ENCODE measurements at places on chromosomes 2 and 18.

- no peak for DNase-seq
These were observed 128.8 kb upstream of the TRIB2 start for GRCh38 chr2:12587729-12588522.

DNA sequence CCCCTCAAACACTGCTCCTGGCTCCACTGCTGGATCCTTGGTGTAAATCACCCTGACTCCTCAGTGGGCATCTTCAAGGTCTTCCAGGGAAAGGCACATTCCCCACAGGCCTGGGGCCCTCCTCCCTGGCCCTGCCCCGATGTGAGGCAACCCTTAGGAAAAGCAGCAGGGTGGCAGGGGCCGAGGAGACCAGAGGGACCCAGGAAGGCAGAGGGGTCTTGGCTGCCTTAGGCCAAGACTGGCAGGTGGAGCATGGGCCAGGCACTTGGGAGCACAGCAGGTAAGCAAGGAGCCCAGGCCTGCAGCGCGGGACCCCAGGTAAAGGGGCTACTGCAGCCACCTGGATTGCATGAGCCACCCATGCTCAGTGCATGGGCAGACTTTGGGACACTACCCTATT, 96.9 kb downstream of the GYPC start:
- DNase-seq = no peak

DNA sequence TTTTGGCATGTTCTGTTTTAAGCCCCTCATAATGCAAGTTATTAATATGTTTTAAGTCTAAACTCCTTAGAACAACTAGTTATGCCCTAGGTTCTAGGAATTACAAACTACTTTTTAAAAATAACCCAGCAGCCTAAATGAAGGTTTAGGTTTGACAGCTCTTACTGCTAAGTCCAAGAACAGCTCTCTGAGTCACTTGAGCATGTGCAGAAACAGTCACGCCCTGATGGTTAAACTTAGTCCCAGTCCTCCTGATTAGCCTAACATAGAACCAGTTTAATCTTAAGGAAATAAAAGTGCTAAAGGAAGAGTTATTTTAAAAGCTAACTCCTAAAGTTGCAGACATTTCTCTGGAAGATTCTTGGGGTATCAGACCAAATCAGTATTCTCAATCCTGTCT, 72.5 kb downstream of the RMDN2 start:
- no peak for DNase-seq

GRCh38 chr2:75480971-75481836, 79.5 kb downstream of the EVA1A start:
- DNase-seq = no peak

GRCh38 chr18:23068011-23068410, 67.3 kb upstream of the CABLES1 start:
- no peak for DNase-seq

GRCh38 chr2:148932536-148932935, 57.5 kb downstream of the KIF5C start:
- DNase-seq = no peak

GRCh38 chr2:37326285-37326684, 1.7 kb upstream of the PRKD3 start:
- DNase-seq = no peak

DNA sequence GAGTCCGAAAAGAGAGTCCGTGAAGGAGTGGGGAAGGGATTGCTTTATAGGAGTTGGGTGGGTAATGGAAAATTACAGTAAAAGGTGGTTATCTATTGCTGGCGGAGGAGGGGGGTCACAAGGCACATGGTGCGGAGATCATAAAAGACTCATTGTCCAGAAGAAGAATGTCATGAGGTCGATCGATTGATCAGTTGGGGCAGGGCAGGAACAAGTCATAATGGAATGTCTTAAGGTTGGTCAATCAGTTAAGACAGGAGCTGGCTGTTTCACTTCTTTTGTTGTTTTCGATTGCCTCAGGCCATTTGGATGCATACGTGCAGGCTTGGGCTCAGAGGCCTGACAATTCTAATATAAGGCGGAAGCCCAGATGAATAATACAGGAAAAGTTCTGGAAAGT, 473.0 kb upstream of the TNP1 start:
- no peak for DNase-seq

GRCh38 chr2:220756653-220757052, 815.5 kb downstream of the EPHA4 start:
- DNase-seq = no peak

GRCh38 chr2:213199871-213200270, 48.5 kb upstream of the IKZF2 start:
- no peak for DNase-seq

- DNase-seq = no peak
These were observed 85.2 kb upstream of the POU3F3 start for GRCh38 chr2:104768694-104769093.

GRCh38 chr18:49698525-49699025, 114.8 kb downstream of the ACAA2 start:
- no peak for DNase-seq

DNA sequence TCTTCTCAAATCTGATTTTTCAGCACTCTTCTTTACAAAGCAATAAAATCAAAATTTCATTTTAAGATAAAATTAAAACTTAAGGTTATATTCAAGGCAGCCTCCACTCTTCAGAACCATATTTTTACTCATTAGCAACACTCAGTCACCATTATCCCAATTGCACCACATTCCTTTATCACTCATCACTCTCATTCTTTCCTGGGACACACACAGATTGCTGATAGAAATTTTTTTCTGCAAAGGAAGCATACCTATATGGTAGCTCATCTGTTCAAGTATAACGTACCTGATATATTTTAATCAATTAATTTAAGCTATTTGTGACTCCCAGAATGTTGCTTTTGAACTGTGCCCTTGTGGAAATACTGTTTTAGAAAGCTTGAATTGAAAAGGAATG, 1559.3 kb upstream of the ZEB2 start:
- DNase-seq = no peak

- no peak for DNase-seq
These were observed 85.8 kb downstream of the ASAP2 start for GRCh38 chr2:9292426-9292825.

GRCh38 chr2:172806493-172806892, 70.8 kb downstream of the RAPGEF4 start:
- peak; percentile 37 for DNase-seq

- no peak for DNase-seq
These were observed 111.3 kb downstream of the HNRNPLL start for GRCh38 chr2:38491436-38491835.

GRCh38 chr18:32308493-32309120, 118.8 kb downstream of the MEP1B start:
- no peak for DNase-seq

DNA sequence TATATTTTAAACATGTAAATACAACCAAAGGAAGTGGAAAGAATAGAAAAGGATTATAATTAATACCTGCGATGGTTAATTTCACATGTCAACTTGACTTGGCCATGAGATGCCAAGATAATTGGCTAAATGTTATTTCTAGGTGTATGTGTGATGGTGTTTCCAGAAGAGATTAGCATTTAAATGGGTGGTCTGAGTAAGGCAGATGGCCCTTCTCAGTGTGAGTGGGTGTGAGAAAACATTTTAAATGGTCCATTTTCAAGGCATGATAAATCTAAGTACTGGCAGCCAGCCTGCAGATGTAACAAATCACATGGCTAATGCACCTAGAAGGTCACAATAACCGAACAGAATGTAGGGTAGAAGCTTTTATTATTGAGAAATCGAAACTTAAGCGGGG, 99.6 kb upstream of the CDH7 start:
- no peak for DNase-seq

- no peak for DNase-seq
These were observed 148.7 kb downstream of the NDUFA10 start for GRCh38 chr2:239876271-239876947.
